ENCODE measurements at places on chromosomes 7 and 10. TPM values are rescaled to one million over a fixed set of nuclear protein-coding genes. Genes with fewer than 3 reads are reported as not detected.
A peak's percentile ranks its signal among the peaks of the same experiment; 100 is the strongest.

Gene FOXP2
- total RNA-seq, result 3.8 TPM

Gene KCNH2
- not detected for total RNA-seq

Gene CXCL12
- total RNA-seq, result 358 TPM

Gene CCT6A
- total RNA-seq, result 141 TPM

DNA sequence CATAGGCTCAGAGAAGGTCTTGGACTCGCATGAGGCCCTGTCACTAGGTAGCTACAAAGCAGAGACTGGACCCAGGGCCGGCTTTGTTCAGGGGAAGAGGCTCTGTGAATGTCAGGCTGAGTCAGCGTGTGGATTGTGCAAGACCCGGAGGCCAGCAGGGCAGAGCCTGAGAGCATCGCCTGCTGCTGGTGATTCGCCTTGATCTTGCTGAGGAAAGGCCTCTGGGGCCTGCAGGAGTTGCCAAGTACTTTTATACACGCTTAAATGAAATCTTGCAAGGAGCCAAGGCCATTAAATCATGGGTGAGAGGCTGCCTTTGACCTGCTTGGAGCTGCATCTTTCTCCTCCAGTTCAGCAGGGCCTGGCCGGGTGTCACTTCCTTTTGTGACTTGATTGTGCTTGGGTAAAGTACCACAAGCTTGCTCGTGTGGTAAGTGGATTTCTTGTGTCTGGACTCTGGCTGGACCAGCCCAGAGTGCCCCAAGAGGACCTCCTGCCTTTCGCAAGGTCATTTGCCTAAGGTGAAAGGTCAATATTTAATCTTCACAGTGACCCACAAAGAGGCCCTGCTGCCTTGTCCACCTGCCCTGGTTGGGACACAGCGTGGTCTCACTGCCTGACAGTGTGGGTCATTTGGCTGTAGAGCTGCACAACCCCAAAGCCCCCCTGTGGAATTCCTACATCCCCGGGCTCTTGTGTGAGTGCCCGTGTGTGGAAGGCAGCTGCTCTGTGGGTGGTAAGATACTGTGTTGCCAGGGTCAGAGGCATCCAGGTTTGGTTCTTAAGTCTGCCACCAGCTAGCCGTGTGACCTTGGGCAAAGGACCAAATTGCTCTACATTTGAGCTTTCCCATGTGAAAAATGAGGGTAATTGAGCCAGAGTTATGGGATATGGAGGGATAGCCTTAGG is 38.6 kb upstream of the SH2D4B start:
- peaks cover 66% of the 10 kb centered on the region for H3K4me1 ChIP-seq
- no peaks in the 10 kb centered on the region for H3K27me3 ChIP-seq
- H3K36me3 ChIP-seq, result no peaks in the 10 kb centered on the region
- peak; percentile 96 for DNase-seq
- no peak overlapping the region for H3K4me3 ChIP-seq
- H3K27ac ChIP-seq, result peak overlapping the region; percentile 56

- H3K4me3 ChIP-seq, result no peak overlapping the region
- no peaks in the 10 kb centered on the region for H3K36me3 ChIP-seq
- H3K4me1 ChIP-seq, result no peaks in the 10 kb centered on the region
- no peaks in the 10 kb centered on the region for H3K27me3 ChIP-seq
Measured at GRCh38 chr10:52965938-52966401, 193.4 kb upstream of the MBL2 start.

GRCh38 chr10:101287997-101288635 is 58.9 kb upstream of the LBX1 start:
- H3K4me1 ChIP-seq, result peaks cover 3% of the 10 kb centered on the region
- H3K36me3 ChIP-seq, result no peaks in the 10 kb centered on the region
- H3K27ac ChIP-seq, result no peak overlapping the region
- peaks cover 69% of the 10 kb centered on the region for H3K27me3 ChIP-seq

Measured in osteoblast (primary cell).